ENCODE measurements at places on chromosomes 5 and 9.

DNA sequence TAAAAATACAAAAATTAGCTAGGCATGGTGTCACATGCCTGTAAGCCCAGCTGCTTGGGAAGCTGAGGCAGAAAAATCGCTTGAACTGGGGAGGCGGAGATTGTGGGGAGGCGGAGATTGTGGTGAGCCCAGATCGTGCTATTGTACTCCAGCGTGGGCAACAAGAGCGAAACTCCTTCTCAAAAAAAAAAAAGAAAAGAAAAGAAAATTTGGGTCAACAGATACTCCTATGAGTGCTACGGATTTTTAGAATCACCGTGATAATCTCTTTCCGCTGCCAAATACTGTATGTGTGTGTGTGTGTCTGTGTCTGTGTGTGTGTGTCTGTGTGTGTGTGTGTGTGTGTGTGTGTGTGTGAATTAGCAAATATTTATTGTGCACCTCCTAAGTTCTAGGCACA, 64.4 kb downstream of the ARRDC3 start:
- no peak for DNase-seq

- no peak for DNase-seq
Measured at GRCh38 chr9:114046875-114047274, 31.2 kb downstream of the AMBP start.

DNA sequence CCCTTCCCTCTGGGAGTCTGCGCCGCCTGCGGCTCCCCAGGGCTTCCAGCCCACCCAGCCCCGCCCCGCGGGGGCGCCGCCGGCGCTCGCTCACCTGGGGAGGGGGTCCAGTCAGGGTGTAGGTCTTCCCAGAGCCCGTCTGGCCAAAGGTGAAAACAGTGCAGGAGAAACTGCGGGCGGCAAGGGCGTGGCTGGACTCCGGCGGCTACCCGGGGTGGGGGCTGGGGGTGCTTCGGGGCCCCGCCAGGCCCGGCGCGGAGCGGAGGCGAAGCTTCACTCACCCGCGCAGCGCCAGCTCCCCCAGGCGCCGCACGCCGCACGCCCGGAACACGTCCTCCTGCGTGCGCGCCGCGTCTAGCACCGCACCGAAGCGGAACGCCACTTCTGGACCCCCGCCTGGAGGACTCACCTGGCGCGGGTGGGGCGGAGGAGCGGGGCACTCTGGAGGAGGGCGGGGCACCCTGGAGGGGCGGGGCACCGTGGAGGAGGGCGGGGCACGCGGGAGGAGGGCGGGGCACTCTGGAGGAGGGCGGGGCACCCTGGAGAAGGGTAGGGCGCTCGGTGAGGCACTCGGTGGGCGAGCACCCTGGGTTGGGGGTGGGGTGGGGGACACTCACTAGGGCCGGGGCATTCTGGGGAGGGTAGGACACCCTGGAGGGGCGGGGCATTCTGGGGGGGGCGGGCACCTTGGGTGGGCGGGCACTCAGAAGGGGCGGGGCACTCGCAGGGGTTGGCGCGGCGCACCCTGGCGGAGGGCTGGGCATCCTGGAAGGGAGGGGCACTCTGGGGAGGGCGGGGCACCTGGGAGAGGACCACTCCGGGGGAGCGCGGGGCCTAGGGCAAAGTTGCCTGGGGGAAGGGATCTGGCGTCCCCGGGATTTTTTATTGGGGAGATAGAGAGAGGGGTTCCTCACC, 814 bp downstream of the KIF12 start:
- DNase-seq = no peak

DNA sequence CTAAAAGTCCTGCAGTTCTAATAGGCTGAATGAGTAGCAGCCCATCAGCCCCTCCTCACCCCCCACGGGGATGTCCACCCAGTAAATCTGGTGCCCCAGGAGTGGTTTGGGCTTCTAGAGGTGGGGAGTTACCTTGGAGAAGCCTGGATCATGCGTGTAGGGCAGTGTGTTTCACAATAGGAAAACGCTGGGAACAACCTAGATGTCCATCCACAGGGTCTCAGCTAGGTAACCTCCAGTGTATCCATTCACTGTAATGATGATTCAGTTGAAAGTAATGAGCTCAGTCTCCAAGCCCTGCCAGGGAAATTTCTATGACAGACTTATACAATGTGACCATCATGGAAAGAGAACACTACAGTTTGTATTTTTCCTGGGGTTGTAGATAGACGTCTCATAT, 51.8 kb downstream of the NDST1 start:
- DNase-seq = no peak

DNA sequence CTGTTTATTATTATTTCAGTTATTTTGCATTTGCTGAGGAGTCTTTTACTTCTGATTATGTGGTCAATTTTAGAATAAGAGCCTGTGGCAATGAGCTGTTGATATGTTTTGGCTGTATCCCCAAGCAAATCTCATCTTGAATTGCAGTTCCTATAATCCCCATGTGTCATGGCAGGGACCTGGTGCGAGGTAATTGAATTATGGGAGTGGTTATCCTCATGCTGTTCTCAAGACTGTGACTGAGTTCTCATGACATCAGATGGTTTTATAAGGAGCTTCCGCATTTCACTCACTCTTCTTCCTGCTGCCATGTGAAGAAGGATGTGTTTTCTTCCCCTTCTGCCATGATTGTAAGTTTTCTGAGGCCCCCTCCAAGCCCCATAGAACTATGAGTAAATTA, 114.9 kb upstream of the SLCO6A1 start:
- no peak for DNase-seq

DNA sequence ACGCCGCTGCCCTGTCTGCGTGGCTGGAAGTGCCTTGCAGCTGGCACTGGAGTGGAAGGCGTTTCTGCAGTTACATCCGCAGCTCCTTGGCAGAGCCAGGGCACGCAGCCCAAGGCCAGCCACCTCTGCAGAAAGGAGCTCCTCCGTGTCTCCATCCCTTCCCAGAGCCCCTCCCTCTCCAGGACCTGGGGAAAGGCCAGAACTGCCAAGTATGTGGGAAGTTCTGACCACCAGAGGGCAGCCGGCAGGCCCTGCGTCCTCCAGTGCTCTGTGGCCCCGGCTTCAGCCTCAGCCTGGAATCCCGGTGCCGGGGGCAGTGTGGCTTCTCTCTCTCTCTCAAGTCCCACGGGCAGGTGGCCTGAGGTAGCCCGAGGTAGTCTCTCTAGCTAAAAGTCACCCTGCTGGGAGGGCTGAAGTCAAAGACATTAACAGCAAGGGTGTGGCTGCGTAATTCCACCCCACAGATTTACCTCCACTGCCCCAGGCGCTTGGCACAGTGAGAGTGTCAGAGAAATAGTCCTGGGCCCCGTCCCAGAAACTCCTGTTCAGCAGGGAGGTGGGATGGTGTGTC, 101.7 kb upstream of the FCN2 start:
- DNase-seq = peak; percentile 27

DNA sequence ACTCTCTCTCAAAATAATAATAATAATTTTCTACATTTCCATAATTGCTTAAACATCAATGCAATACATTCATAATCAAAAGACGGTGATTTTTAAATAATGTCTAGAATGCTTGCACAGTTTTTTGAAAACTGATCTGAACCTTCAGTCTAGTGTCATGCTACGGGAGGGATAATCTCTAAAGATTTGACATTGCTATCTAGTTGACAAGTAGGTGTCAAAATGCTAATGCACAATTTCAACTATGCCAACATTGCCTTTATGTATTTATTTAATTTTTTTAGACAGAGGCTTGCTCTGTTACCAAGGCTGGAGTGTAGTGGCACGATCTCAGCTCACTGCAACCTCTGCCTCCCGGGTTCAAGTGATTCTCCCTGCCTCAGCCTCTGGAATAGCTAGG, 16.0 kb upstream of the PCAT7 start:
- DNase-seq = no peak

DNA sequence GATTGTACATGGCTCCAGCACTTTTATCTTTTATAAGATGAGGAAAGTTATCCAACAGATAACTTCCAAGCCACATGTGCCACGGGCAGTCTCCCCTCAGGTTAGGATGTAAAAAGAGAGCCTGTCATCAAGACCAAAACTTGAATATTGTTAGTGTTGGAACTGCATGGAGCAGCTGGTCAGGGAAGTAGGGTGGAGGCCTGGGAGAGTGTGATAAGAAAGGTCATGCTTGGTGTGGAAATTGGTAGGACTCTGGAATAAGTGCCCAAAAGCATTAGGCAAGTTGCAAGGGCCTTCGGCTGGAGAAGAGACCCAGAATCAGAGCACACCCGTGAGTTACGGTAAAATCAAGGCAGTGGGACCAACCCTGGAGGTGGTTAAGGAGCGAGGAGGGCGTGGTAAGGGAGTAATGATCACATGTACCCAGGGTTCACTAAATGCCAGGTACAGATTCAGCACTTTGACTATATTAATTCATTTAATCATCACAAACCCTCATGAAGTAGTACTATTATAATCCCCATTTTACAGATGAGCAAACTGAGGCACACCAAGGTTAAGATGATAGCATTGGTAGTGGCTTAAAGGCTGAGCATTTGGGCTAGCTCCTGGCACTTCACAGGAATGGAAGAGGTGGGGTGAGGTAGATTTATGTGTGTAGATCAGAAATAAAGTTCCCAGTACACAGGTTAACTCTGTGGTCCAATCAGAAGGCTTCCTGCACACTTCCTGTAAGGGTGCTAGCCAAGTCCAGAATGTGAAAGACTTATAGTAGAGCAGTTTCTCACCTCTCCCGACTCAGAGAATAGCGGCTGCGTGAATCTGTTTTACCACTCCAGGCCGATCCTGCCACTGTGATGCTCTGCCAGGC, 96.5 kb upstream of the ZNF608 start:
- DNase-seq = no peak

DNA sequence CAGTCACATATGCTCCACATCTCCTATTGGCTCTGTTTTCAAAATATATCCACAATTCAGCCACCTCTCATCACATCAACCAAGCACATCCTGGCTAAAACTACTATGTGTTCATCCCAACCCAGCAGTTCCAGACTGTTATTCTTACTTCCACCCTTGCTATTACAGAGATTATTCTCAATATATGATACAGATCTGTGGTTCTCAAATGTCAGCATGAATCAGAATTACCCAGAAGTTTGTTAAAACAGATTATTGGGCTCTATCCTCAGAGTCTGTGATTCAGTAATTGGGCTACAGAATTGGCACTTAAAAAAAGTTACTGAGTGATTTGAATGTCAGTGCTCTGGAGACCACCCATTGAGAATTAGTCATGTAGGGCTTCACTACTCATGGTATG, 78.8 kb upstream of the IZUMO3 start:
- DNase-seq = no peak

GRCh38 chr5:999724-1000123, 8.9 kb upstream of the NKD2 start:
- DNase-seq = no peak

GRCh38 chr5:37834542-37835379, 5.1 kb downstream of the GDNF start:
- DNase-seq = no peak

- no peak for DNase-seq
Measured at GRCh38 chr9:83628540-83628939, 5.6 kb downstream of the IDNK start.

DNA sequence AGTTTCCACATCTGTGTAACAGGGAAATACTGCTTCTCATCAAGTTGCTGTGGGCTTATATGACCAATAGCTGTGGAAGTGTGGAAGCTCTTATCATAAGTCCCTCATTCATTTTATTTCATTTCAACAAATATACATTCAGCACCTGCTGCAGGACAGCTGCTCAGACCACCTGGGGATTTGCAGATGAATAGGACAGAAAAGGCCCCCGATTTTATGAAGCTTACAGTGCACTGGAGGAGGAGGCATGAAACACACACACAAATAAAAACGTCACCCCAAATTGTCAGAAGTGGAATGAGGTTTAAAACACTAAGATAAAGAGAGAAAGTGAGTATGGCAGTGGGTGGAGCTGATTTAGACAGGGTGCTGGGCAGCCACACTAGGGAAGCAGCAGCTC, 107.2 kb downstream of the DRD1 start:
- no peak for DNase-seq

GRCh38 chr5:111869681-111870080, 112.7 kb upstream of the NREP start:
- DNase-seq = no peak

DNA sequence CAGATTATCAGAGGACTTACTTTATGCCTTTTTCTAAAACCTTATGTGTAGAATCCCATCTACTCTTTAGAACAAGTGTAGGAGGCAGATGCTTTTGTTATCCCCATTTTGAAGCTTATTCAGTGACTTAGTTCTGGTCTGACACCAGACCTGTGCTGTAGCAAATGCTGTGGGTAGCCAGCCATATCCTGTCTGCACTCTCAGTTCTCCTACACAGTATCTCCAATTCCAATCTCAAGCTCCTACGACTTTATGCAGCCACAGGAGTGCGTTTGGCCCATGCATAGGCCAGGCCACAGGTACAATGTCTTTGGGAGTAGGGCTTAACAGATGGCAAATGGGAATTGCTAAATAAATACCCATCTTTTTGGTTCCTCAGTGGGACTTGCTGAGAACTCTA, 292.6 kb downstream of the MCTP1 start:
- no peak for DNase-seq

DNA sequence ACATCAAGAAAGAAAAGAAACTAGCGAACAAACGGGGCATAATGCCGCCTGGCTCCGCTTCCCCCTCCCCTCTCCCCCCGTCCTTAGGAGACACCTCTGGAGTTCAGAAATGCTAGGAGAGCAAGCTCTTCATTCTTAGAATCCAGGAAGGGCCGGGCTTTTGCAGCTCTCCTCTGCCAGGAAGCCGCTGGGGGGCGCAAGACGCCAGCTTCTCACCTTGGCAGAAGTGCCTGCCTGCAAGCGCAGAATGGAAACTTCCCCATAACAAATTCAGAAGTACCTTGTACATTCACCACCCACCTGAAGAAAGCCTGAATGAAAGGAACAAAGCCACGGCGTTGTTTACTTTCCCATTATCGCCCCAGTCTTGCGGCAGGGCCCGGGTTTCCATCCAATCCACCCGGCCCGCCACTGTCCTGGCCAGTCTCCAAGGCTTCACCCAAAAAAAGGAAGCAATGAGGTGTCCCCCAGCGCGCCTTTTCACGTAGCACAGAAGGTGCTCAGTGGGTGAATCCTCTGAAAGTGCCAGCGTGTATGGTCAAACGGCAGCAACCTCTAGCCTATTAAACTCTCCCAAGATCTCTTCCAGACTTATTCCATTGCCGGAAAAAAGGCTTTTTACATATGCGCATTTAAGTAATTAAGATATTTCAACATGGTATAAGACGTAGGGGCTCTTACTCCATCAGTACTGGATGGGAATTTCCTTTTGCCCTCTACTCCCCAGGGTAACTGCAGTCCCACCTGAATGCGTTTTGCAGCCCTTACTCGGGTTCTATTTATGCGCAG, 1.6 kb upstream of the GADD45G start:
- peak; percentile 62 for DNase-seq

- peak; percentile 63 for DNase-seq
Measured at GRCh38 chr9:91036826-91037510, 235.3 kb downstream of the SYK start.

DNA sequence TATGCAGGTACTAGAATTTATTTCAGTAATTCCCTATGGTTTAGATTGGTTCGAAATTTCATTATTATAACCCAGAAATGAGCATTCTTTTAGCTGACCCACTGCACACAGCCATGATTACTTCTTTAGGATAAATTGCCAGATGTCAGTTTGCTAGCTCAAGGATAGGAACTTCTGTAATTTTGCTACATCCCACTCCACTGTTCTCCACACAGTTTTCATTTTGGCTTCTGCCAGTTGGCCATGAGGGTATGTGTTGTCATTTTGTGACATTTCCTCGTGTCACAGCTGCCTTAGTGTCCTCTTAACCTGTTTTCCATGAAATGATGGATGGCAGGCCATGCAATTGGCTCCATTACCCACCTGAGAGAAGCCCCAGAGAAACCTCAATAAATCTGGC, 16.2 kb upstream of the LCP2 start:
- DNase-seq = no peak

Data from AG09319 (cell line).